Glutamatergic neuron (in vitro differentiated cells): ENCODE measurements at places on chromosomes 12 and 14. TPM values are rescaled to one million over a fixed set of nuclear protein-coding genes. Genes with fewer than 3 reads are reported as not detected.
A peak's percentile ranks its signal among the peaks of the same experiment; 100 is the strongest.

- peaks cover 4% of the 10 kb centered on the region for H3K36me3 ChIP-seq
- peak overlapping the region; percentile 99 for H3K27ac ChIP-seq
- H3K4me3 ChIP-seq = peak overlapping the region; percentile 79
- peaks cover 49% of the 10 kb centered on the region for H3K4me1 ChIP-seq
- peak; percentile 47 for DNase-seq
Observed at GRCh38 chr14:50335389-50335788, 23.3 kb downstream of the DMAC2L start.

- H3K4me3 ChIP-seq = peak overlapping the region; percentile 23
- no peaks in the 10 kb centered on the region for H3K27me3 ChIP-seq
- no peak for DNase-seq
- peak overlapping the region; percentile 52 for H3K27ac ChIP-seq
- H3K4me1 ChIP-seq = peaks cover 24% of the 10 kb centered on the region
- no peaks in the 10 kb centered on the region for H3K36me3 ChIP-seq
Observed at GRCh38 chr12:109946505-109946904, 46.4 kb downstream of the TCHP start.

DNA sequence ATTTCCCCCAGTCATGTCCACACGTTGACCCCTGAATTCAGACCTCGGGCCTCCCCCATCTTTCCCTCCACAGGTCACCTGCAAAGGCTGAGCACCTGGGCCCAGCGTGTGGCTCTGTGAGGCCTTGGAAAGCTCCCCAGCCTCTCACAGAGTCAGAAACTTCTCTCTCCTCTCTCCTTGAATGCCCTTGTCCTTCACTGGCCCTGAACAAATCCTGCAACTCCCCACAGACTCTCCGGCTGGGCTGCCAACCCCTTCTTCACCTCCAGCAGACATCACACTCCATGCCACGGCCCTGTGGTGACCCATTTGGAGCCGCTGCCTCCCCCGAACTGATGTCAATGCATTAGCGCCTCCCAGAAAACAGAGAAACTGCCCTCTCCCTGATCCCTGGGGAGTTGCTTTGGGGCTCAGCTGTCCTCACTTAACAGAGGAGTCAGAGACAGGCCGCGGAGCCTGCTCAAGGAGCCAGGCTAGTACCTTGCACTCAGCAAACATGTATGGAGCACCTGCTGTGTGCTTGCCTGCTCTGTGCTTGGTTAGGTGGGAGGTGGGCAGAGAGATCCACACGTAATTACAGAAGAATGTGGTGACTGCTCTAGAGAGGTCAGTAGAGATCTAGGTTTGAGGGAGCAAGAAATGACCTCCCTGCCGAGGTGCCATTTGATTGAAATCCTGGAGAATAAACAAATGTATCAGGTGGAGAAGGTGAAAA lies 99.2 kb upstream of the PWP1 start:
- peaks cover 4% of the 10 kb centered on the region for H3K36me3 ChIP-seq
- peaks cover 19% of the 10 kb centered on the region for H3K4me1 ChIP-seq
- peaks cover 9% of the 10 kb centered on the region for H3K27me3 ChIP-seq
- H3K4me3 ChIP-seq = no peak overlapping the region
- H3K27ac ChIP-seq = no peak overlapping the region

GRCh38 chr14:61621444-61621843 lies 73.9 kb upstream of the HIF1A start:
- peaks cover 4% of the 10 kb centered on the region for H3K4me1 ChIP-seq
- peaks cover 5% of the 10 kb centered on the region for H3K36me3 ChIP-seq
- DNase-seq = no peak

DNA sequence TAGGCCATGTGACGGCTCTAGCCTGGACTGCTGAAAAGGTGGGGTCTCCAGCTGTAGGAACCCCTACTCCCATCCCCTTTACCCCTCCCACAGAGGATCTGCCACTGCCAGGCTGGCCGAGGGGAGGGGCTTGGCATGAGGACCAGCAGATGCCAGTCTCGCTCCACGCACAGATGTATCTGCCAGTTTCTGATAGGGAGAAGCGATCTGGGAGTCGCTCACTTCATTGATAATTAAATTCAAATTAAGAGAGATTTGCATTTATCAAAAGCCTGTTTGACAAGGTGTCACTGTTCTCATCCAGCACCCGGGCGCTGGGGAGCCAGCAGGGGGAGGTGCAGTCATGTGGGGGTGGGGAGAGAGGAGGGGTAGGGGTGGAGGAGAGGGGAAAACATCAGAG lies 217.6 kb upstream of the MYL2 start:
- H3K27ac ChIP-seq = no peak overlapping the region
- H3K4me1 ChIP-seq = no peaks in the 10 kb centered on the region
- H3K27me3 ChIP-seq = peaks cover 7% of the 10 kb centered on the region
- peaks cover 23% of the 10 kb centered on the region for H3K36me3 ChIP-seq

Gene IGFBP6
- not detected for total RNA-seq

DNA sequence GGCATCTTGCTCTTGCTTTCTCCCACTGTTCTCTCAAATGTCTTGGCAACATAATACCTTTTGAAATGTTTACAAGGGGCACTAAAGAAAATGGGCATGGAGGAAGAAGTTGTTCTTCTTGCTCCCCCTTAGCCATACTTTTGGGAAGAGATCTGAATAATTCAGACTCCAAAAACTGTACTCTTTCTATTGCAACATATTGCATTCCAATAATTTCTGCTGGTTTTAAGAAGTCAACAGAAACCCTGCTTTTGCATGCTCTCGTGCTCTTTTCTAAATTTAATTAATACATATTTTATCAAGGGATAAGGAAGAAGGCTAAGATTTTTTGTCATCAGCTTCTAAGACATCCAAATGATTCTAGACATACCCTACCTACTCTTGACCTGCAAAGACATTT lies 409.9 kb upstream of the SOX5 start:
- no peak for DNase-seq
- no peak overlapping the region for H3K27ac ChIP-seq
- H3K4me1 ChIP-seq = no peaks in the 10 kb centered on the region
- no peak overlapping the region for H3K4me3 ChIP-seq
- no peaks in the 10 kb centered on the region for H3K27me3 ChIP-seq

GRCh38 chr12:67797753-67798152 lies 149.2 kb downstream of the DYRK2 start:
- DNase-seq = no peak
- peaks cover 1% of the 10 kb centered on the region for H3K27me3 ChIP-seq
- no peak overlapping the region for H3K27ac ChIP-seq
- no peaks in the 10 kb centered on the region for H3K36me3 ChIP-seq
- no peaks in the 10 kb centered on the region for H3K4me1 ChIP-seq

DNA sequence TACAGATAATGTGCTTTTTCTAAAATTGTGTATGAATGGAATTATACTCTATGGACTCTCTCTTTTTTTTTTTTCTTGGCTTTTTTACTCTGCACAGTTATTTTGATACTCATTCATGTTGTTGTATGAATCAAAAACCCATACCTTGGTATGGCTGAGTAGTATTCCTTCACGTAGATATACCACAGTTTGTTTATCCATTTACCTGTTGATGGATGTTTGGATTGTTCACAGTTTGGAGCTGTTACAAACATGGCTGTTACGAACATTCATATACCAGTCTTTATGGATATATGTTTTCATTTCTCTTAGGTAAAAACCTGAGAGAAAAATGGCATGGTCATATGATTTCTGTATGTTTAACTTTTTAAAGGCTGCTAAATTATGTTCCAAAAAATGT lies 43.2 kb downstream of the TMTC3 start:
- H3K27me3 ChIP-seq = no peaks in the 10 kb centered on the region
- H3K4me3 ChIP-seq = no peak overlapping the region
- peaks cover 1% of the 10 kb centered on the region for H3K4me1 ChIP-seq
- DNase-seq = no peak

Gene GLS2
- total RNA-seq = 0.91 TPM

DNA sequence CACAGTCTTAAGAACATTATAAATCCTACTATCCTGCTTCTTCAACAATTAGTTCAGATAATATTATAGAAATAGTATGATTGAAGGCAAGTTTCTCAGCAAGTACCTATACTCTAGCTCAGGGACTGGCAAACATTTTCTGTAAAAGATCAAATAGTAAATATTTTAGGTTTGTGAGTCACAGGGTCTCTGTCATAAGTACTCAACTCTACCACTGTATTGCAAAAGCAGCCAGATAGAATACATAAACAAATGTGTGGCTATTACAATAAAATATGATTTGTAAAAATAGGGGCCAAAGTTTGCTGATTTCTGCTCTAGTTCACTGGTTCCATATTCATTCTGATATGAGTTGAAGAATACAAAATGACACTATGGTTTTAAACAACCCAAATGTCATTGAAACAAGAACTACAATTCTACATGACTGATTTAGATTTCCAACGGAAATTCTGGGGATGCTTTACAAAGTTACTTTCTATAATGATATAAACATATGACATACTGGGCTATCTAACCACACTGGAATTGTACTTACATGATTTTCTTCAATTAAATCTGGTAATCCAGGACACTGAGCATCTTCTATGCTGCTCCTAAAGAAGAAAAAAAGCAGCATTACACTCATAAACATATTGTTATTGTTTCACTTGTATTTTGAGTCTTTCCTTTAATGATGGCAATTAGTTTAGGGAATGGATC lies 23.2 kb downstream of the LGALS3 start:
- H3K27me3 ChIP-seq = no peaks in the 10 kb centered on the region
- H3K4me3 ChIP-seq = no peak overlapping the region
- no peak overlapping the region for H3K27ac ChIP-seq
- peaks cover 3% of the 10 kb centered on the region for H3K4me1 ChIP-seq
- H3K36me3 ChIP-seq = no peaks in the 10 kb centered on the region
- DNase-seq = no peak

Gene COX8C
- total RNA-seq = not detected

- no peak overlapping the region for H3K4me3 ChIP-seq
- DNase-seq = no peak
- no peaks in the 10 kb centered on the region for H3K4me1 ChIP-seq
- H3K27me3 ChIP-seq = peaks cover 2% of the 10 kb centered on the region
Observed at GRCh38 chr14:87705439-87705896, 287.5 kb downstream of the GALC start.

DNA sequence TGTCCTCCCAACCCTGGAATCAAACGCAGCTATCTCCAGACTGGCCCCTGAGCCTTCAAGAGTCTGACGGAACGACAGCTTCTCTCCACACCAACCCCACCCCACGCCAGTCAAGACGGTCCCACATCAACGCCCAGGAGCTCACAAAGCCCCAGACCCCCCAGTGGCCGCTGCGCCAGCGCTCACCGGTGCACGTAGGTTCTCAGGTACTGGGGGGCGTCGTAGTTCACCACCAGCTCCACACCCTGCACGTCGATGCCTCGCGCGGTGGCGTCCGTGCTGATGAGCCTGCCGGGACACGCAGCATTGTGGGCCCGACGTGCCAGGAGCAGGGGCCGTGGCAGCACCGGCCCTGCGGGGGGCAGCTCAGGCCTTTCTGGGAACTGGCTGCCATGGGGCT lies 4.2 kb downstream of the DDX51 start:
- peaks cover 2% of the 10 kb centered on the region for H3K4me1 ChIP-seq
- no peaks in the 10 kb centered on the region for H3K36me3 ChIP-seq
- peak overlapping the region; percentile 43 for H3K27ac ChIP-seq
- no peak for DNase-seq

DNA sequence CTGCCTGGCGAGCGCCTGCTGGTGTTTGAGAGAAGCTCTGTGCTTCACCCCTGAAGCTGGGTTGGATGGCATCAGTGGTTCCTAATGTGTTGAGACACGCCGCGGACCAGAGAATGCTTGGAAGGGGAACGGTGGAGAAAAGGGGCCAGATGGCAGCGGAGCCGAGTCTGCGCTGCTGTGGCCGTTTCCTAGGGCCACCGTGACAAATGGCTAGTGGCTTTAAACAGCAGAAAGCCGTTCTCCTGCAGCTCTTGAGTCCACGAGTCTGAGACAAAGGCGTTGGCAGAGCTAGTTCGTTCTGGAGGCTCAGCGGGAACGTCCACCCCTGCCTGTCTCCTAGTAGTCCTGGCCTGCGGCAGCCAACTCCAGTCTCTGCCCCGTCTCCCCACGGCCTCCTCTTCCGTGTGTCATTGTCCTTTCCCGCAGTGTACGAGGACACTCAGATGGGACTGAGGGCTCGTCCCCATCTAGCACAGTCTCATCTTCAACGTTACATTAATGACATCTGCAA lies 103.6 kb downstream of the ADGRD1 start:
- H3K4me1 ChIP-seq = peaks cover 19% of the 10 kb centered on the region
- H3K27ac ChIP-seq = no peak overlapping the region
- DNase-seq = no peak
- peaks cover 2% of the 10 kb centered on the region for H3K36me3 ChIP-seq
- H3K4me3 ChIP-seq = no peak overlapping the region

Gene C1S
- 3.5 TPM for total RNA-seq

GRCh38 chr14:55446833-55447232 lies 6.4 kb upstream of the TBPL2 start:
- H3K4me1 ChIP-seq = peaks cover 9% of the 10 kb centered on the region
- H3K4me3 ChIP-seq = no peak overlapping the region
- H3K27ac ChIP-seq = no peak overlapping the region
- DNase-seq = no peak
- H3K27me3 ChIP-seq = no peaks in the 10 kb centered on the region

- peaks cover 5% of the 10 kb centered on the region for H3K4me1 ChIP-seq
- DNase-seq = no peak
- peaks cover 12% of the 10 kb centered on the region for H3K27me3 ChIP-seq
- no peaks in the 10 kb centered on the region for H3K36me3 ChIP-seq
- peak overlapping the region; percentile 71 for H3K27ac ChIP-seq
Observed at GRCh38 chr12:103494734-103495468, 867 bp downstream of the C12orf42 start.

- DNase-seq = peak; percentile 54
- no peaks in the 10 kb centered on the region for H3K36me3 ChIP-seq
- H3K4me3 ChIP-seq = peak overlapping the region; percentile 93
- peaks cover 2% of the 10 kb centered on the region for H3K27me3 ChIP-seq
Observed at GRCh38 chr14:54220071-54220703, 176.6 kb upstream of the CDKN3 start.
